ENCODE measurements at places on chromosomes 4 and X. TPM values are rescaled to one million over a fixed set of nuclear protein-coding genes. Genes with fewer than 3 reads are reported as not detected.

GRCh38 chrX:154981116-154981411, 41.5 kb downstream of the F8 start:
- no peaks in the 10 kb centered on the region for H3K27me3 ChIP-seq
- peaks cover 3% of the 10 kb centered on the region for H3K36me3 ChIP-seq
- peaks cover 22% of the 10 kb centered on the region for H3K4me1 ChIP-seq
- DNase-seq = no peak
- peak overlapping the region; percentile 90 for H3K27ac ChIP-seq
- peak overlapping the region; percentile 79 for H3K4me3 ChIP-seq

MAGEB5 gene
- not detected for total RNA-seq

DNA sequence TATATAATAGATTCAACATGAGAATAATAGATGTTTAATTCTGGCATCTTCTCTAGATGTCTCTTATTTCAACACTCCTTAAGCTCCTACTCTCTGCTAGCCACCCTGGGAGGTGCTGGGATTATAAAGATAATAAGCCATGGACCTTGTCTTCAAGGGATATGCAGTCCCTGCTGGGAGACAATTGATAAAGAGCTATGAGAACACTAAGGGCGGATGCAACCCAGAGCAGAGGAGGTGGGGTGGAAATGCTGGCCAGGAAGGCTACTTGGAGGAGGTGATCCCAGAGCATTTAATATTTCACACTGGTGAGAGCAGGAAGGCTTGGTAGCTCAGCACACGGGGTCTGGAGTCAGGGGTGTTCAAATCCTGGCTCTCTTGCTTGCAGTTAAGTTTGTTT, 18.3 kb upstream of the PGRMC2 start:
- H3K4me3 ChIP-seq = no peak overlapping the region
- no peak for DNase-seq
- no peak overlapping the region for H3K27ac ChIP-seq
- no peaks in the 10 kb centered on the region for H3K4me1 ChIP-seq
- H3K36me3 ChIP-seq = no peaks in the 10 kb centered on the region
- H3K27me3 ChIP-seq = no peaks in the 10 kb centered on the region

CPLX1 gene
- total RNA-seq = 0.53 TPM

KLB gene
- total RNA-seq = not detected

GRCh38 chrX:22975786-22976185, 24.0 kb upstream of the DDX53 start:
- no peaks in the 10 kb centered on the region for H3K36me3 ChIP-seq
- no peaks in the 10 kb centered on the region for H3K27me3 ChIP-seq
- H3K27ac ChIP-seq = no peak overlapping the region
- H3K4me3 ChIP-seq = no peak overlapping the region
- no peaks in the 10 kb centered on the region for H3K4me1 ChIP-seq

- no peak for DNase-seq
- H3K27ac ChIP-seq = no peak overlapping the region
- no peaks in the 10 kb centered on the region for H3K27me3 ChIP-seq
- H3K4me3 ChIP-seq = no peak overlapping the region
- no peaks in the 10 kb centered on the region for H3K36me3 ChIP-seq
Observed at GRCh38 chrX:78710171-78710570, 37.3 kb upstream of the LPAR4 start.

GDPD2 gene
- total RNA-seq = 0.34 TPM
